Stimulated activated CD4-positive, alpha-beta T cell treated with anti-CD3 and anti-CD28 coated beads, Interleukin-1b, Interleukin-23, amount 100 ng/mL, for 1 hour (primary cell): ENCODE measurements at places on chromosomes 16 and 17.

DNA sequence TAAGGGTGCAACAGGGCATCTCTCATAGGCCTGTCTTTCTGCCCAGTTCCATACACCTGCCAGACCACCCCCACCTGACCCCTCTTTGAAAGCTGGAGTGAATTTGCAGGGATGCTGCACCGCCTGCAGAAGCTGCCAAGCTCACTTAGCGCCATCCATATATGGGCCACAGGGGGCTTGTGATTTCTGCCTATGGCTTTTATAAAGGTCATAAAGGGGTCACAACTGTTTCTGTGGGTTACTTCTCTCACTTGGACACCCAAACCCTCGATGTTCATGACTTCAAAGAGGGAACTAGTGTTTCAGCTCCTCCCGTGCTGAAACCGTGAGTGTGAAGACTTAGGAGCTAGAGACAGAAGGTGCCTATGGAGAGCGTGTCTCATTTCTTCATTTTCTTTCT, 23.9 kb upstream of the MEAK7 start:
- DNase-seq: no peak

DNA sequence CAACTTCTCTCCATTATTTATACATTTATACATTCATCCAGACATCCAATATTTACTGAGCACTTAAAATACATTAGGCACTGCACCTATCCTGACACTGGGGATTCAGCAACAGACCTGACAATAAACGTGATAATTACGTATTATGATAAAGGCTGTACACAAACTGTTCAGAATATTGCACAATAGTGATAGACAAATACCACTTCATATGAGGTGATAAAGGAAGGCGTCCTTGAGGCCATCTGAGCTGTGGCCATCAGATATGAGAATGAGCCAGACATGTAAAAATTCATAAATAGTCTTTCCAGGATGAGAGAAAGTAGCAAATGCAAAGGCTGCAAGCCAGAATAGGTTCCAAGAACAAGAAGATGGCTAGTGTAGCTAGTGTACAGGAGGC, 8.6 kb downstream of the USP32 start:
- DNase-seq: no peak

DNA sequence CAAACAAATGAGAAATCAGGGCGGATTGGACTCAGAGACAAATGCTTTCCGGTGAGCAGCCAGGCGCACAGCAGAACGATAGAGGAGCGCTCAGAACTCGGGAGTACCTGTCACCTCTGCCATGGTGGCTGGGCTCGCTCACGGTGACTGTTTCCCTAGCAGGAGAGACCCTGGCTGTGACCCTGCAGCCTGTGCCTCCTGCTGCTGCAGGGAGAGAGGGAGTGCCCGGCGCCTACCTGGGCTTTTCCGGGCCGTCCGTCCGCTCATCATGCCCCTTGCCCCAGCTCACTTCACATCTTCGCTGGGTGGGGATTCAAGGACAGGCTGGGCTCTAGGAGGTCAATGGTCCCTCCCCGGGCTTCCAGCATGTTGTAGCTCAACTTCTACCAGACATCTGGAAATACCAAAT, 14.1 kb upstream of the DNAH17 start:
- no peak for DNase-seq

GRCh38 chr17:10737168-10737622, 7.4 kb upstream of the TMEM220 start:
- no peak for DNase-seq

GRCh38 chr16:68232335-68232734, 3.6 kb downstream of the ESRP2 start:
- no peak for DNase-seq
